HuH-7.5 (cell line): ENCODE measurements at places on chromosomes 16 and 17.

GRCh38 chr16:74078511-74079231 is 217.9 kb upstream of the PSMD7 start:
- DNase-seq: no peak

DNA sequence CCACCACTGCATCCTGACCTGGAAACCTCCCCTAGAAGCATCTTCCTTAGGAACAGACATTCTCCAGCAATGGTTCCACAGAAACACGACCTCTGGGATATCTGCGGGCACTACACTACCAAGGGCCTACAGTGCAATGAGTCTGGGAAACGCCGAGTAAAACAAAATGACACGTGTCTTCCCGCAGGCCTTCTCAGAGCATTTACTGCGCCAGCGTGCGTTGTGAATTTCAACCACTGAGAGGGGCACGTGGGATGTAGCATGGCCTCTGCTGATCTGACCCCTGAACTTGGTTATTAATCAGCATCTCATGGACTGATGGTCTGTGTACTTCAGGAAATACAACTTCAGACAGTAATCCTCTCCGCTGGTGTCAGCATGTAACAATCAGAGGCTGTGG is 173.0 kb downstream of the C16orf95 start:
- no peak for DNase-seq

GRCh38 chr16:85996843-85997242 is 97.9 kb downstream of the IRF8 start:
- DNase-seq: no peak

- no peak for DNase-seq
Observed at GRCh38 chr17:70857351-70857750, 688.0 kb downstream of the KCNJ2 start.

DNA sequence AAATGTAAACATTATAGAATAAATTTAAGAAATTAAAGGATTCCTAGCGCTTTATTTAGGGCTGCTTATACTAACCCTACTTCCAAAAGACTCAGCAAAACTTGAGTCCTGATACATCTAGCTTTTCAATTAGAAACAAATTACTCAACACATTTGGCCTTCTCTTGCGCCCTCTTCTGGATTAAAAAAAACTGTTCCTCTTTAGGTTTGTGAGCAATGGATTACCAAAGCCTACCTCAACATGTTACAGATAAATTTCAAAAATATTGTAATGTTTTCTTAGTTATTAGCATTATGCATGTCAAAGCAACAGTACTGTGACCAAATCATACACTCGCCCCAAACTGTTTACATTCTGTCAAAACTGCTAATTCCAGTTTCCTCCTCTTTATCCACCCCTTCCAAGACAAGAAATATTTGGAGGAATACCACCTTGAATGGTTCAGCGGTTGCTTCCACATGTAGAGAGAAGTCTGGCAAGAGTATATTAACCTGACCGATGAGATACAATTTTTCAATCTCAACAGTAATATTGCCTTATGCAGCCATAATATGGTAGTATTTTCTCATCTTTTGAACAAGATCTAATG is 2.7 kb downstream of the NUFIP2 start:
- peak; percentile 58 for DNase-seq

GRCh38 chr17:64002658-64003525 is 4.7 kb downstream of the PRR29 start:
- no peak for DNase-seq

- no peak for DNase-seq
Observed at GRCh38 chr17:29058391-29058790, 15.4 kb downstream of the PIPOX start.

GRCh38 chr17:83175119-83175821 is 95.9 kb downstream of the METRNL start:
- no peak for DNase-seq

GRCh38 chr17:41287050-41287449 is 11.6 kb downstream of the KRTAP9-7 start:
- DNase-seq: no peak

DNA sequence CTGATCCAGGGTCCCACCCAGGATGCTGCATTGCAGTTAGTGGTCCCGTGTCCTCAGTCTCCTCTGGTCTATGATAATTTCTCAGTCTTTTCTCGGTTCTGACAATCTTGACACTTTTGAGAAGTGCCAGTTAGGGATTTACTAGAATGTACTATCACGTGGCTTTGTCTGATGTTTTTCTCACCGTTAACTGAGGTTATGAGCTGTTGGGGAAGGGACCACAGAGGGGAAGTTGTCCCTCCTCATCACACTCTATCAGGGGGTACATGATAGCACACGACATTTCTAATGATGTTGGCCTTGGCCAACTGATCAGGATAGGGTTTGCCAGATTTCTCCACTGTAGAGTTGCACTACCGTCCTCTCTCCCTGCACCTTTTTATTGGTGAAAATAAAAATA is 250.9 kb upstream of the SDK2 start:
- no peak for DNase-seq

GRCh38 chr17:75404731-75405364 is 630 bp downstream of the GRB2 start:
- DNase-seq: peak; percentile 31

GRCh38 chr17:39536468-39536867 is 71.3 kb downstream of the NEUROD2 start:
- DNase-seq: no peak

- DNase-seq: no peak
Observed at GRCh38 chr16:81520560-81521135, 76.0 kb downstream of the CMIP start.

DNA sequence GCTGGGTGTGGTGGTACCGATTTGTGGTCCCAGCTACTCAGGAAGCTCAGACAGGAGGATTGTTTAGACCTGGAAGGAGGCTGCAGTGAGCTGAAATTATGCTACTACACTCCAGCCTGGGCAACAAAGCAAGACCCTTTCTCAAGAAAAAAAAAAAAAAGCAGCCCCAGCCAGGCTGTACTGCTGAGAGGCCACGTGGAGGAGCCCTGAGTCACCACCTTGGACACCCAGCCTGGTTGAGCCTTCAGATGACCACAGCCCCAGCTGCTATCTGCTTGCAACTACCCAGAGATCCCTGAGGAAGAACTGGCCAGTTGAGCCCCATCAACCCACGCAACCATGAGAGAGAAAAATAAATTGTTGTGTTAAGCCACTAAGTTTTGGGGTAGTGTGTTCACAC is 23.6 kb upstream of the GPRC5C start:
- DNase-seq: peak; percentile 53

DNA sequence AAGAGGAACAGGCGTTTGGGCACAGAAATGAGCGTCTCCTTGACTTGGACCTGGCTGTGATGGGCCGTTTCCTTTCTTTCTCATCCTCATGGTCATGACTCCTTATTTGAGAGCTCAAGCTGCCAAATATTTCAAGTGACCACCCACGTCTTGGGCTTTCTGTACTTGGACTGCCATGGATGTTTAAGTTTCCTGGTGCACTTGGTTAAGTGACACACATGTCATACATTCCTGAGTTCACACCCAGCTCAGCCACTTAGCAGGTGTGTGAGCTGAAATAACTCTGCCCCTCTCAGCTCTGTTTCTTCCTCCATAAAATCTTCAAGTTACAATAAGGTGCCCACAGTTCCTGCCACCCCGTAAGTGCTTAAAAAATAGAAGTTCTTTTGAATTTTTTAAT is 114.5 kb downstream of the CLEC16A start:
- no peak for DNase-seq

DNA sequence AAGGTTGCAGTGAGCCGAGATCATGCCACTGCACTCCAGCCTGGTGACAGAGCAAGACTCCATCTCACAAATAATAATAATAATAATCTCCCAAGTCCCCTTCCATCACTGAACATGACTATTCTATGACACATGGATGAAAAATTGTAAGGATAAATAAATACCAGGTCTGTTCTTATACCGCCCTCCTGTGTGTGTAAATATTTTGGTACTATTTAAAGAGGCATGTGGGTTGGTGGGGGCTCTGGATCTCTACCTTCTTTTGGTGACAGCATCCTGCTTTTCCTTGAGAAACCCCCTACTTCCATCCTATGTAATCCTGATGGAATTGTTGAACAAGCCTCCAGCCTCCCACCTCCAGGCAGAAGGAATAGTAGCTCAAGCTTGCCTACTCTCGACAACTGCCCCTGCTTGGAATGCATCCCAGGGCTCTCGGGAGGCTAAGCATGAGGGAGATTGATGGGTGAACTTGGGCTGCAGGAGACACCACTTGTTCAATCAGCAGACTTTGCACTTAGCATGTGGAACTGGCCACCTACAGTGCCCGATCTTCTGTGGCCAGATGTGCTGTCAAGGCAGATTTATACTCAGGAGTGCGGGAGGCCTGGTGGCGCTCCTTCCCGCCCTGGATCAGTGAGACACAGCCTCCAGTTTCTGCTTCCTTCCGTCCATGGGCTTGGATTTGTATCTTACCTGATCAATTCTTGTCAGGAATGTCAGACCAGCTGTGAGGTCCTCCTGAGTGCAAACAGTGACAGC is 287.4 kb downstream of the SLC39A11 start:
- DNase-seq: no peak

DNA sequence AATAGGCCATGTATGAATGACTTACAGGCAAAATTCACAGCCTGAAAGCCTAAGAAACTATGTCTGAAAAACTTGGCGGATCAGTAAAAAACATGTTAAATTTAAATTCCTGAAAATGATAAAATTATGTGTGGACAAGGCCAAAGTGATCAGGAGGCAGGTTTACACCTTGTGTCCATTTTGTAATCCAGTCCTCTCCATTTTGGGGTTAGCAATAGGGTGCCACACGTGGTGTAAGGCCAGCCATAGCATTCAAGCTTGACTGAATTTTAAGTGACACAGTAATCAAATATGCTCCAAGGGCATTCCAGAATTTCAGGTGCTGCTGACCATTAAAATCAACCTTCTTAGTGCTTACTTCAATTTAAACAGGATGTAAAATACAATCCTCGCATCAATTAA is 2.7 kb downstream of the RNF43 start:
- DNase-seq: no peak

DNA sequence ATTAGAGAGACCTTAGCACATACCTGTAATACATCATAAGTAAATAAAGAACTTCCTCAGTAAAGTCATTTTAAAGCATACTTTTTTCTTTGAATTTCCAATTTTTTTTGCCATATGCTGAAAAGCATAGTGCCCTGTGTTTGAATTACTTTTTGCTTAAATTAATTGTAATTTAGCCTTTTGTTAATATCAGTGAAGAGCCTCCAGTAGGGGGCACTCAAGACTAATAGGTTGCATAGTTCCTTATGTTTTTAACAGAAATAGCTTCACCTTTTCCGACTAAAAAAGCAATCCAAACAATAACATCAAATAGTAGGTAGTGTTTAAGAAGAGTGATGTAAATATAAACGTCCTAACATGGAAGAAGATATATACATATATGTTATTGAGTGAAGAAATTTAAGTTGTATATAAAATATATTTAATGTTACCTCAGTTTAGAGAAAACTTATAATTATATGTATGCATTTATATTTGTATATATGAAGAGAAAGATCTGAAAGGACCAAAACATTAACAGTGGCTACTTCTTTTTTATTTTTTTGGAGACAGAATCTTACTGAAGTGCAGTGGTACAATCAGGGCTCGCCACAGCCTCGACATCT is 18.6 kb downstream of the RAD51C start:
- DNase-seq: peak; percentile 54

- DNase-seq: peak; percentile 61
Observed at GRCh38 chr16:67884684-67885083, at the start of gene NRN1L. NRN1L (plus strand) TSS chr16:67884885; CDS start chr16:67884904, 19 bp downstream.

GRCh38 chr17:36682773-36683172 is 81.4 kb downstream of the MRM1 start:
- DNase-seq: no peak

- no peak for DNase-seq
Observed at GRCh38 chr17:40015998-40016985, 1.1 kb downstream of the CSF3 start.

DNA sequence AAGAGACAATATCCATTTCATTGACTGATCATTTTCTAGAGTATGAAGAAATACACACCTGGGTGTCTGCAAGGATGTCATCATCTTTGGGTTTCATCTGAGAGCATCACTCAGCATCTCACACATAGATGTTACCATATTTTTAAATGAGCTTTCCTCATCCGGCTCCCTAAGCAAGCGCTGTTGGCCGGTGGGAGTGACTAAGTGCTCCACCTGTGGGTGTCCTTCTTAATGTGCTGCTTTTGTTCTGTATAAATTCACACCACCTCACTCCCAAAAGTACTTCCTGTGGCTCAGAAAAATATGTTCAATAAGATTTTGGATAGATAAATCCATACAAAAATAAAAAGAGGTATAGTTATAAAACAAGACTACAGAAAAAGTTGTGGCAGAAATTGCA is 7.4 kb downstream of the SSTR2 start:
- no peak for DNase-seq

DNA sequence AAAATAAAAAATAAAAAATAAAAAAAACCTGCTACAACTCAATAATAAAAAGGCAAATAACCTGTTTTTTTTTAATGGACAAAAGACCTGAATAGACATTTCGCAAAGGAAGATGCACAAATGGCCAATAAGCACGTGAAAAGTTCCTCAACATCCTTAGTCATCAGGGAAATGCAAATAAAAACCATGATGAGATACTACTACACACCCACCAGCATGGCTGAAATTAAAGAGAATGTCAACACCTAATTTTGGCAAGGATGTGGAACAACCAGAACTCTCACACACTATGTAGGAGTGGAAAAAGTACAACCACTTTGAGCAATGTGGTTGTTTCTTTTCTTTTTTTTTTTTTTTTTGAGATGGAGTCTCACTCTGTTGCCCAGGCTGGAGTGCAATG is 24.6 kb downstream of the COG7 start:
- no peak for DNase-seq

DNA sequence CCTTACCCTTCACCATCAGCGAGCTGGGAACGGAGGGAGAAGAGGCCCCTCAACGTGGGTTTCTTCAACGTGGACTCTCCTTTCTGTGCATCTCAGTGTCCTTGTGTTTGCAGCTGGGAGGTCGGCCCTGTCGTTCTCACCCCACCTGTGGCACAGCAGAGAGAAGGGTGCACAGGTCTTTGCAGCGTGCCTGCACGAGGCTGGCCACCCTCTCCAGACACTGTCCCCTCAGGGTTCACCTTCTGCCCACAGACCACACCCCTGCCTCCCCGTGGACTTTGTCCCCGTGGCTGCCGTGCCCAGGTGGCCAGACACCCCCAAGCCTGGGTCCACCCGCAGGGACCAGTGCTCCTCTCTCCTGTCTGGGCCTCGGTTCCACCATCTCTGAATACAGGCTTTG is 7.3 kb upstream of the WDR45B start:
- no peak for DNase-seq

DNA sequence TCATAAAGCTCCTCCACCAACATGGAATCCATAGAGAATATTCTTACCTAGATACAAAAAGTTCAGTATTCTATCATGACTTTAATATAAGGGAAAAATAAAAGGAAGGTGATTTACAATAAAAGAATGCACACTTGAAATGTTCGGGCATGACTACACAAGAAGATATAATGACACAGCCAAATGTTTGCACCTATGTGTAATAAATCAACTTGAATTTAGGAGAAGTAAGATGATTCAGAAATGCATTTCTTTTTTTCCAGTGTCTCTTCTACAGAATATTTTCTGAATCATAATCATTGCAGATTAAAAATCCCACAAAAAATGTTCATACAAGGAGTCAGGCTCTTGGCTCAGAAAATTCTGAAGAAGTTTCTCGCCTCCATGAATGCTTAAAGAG is 404.0 kb upstream of the HSBP1 start:
- no peak for DNase-seq
